ENCODE measurements at places on chromosomes 5 and 9. TPM values are rescaled to one million over a fixed set of nuclear protein-coding genes. Genes with fewer than 3 reads are reported as not detected.

ANKRD34B gene
- total RNA-seq: not detected

CCDC192 gene
- total RNA-seq: not detected

WDR31 gene
- total RNA-seq: 2.3 TPM

SOWAHA gene
- total RNA-seq: 7.3 TPM

PRRX2 gene
- total RNA-seq: 1.0 TPM

TIFAB gene
- not detected for total RNA-seq

LCN1 gene
- not detected for total RNA-seq

GRCh38 chr9:98912450-98912849, 31.3 kb upstream of the COL15A1 start:
- no peak overlapping the region for H3K27ac ChIP-seq
- no peak for DNase-seq
- H3K27me3 ChIP-seq: no peaks in the 10 kb centered on the region
- H3K4me3 ChIP-seq: no peak overlapping the region
- no peaks in the 10 kb centered on the region for H3K36me3 ChIP-seq

- peaks cover 78% of the 10 kb centered on the region for H3K4me1 ChIP-seq
- no peaks in the 10 kb centered on the region for H3K36me3 ChIP-seq
- DNase-seq: peak; percentile 38
Observed at GRCh38 chr9:93465855-93466254, 12.5 kb upstream of the FAM120AOS start.

DNA sequence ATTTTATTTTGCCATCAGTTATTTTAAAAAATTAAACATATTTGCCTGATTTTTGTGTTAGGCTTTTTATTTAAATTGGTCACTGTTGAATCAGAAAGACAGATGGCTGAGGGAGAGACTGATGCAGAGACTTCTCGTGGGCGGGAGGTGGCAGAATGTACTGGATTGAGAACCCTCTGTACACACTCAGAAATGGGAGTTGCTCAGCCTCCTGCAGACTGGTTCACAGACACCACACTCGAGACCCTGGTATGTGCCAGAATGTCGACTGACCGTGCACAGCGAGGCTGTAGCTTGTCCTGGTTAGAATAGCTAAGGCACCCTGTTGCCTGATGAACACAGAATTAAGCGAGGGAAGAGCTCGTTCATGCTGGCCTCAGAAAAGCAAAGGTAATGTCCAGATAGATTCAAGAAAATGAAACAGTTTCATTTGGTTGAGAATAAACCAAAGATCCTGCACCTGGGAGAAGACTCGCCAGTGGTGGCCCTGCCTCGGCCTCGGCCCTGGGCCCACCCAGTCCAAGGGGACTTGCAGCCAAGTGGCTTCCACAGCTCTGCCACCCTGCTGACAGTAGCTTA, 71.3 kb upstream of the OTULINL start:
- no peak overlapping the region for H3K4me3 ChIP-seq
- no peaks in the 10 kb centered on the region for H3K36me3 ChIP-seq
- no peaks in the 10 kb centered on the region for H3K4me1 ChIP-seq

DNA sequence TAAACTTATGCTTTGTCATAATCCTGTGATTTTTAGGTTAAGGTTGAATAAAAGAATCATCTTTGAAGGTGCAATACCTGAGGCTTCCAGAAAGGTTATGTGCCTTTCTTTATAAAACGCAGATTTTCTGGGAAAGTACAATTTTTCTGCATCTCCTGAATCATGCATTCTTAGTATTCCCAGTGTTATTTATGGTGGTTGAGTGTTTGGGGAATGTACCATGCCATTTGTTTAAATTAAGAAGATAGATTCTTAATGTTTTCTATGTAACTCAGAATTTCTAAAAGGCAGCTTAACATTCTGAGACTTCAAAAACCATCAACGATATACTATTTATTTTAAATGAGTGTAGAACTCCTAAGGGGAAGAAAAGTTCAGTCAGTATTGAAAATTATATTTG, 108.1 kb upstream of the FBN2 start:
- no peak for DNase-seq
- no peak overlapping the region for H3K4me3 ChIP-seq
- no peaks in the 10 kb centered on the region for H3K36me3 ChIP-seq

GRCh38 chr9:83699615-83700014, 8.1 kb downstream of the UBQLN1 start:
- no peak overlapping the region for H3K4me3 ChIP-seq
- H3K27ac ChIP-seq: no peak overlapping the region

DNA sequence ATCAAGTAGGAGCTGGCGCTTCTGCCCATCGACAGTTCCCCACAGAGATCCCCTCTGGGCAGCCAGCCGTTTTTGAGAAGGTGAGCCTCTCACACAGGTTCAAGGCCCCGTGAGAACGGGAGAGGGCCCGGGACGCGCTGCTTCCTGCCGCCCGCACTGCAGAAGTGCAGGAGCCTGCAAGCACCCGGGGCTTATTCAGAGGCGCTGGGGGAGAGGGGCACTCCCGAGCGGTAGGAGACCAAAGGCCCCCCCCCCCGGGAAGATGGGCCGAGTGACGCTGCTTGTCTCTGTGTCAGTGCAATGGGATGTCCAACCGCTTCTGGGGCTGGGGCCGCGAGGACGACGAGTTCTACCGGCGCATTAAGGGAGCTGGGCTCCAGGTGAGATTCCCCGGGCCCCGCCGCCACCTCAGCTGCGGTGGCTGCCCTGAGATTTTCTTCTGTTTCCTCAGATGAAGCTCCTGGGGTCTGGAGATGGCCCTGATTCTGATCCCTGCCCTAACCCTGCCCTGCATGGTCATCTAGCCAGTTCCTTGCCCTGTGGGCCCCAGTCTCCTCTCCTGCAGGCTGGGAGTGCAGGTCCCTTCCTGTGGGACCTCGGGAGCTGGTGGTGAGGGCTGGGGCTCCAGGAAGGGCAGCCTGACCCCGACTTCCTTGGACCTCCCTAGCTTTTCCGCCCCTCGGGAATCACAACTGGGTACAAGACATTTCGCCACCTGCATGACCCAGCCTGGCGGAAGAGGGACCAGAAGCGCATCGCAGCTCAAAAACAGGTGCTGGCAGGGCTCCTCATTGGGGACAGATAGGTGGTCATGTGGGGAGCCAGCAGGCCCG, 8.5 kb downstream of the B4GALT7 start:
- DNase-seq: no peak
- no peak overlapping the region for H3K4me3 ChIP-seq
- H3K4me1 ChIP-seq: peaks cover 7% of the 10 kb centered on the region
- H3K27me3 ChIP-seq: no peaks in the 10 kb centered on the region

GRCh38 chr5:57906671-57907070, 424.1 kb upstream of the ACTBL2 start:
- no peak overlapping the region for H3K4me3 ChIP-seq
- no peaks in the 10 kb centered on the region for H3K36me3 ChIP-seq
- no peak overlapping the region for H3K27ac ChIP-seq
- no peak for DNase-seq
- no peaks in the 10 kb centered on the region for H3K27me3 ChIP-seq

DNA sequence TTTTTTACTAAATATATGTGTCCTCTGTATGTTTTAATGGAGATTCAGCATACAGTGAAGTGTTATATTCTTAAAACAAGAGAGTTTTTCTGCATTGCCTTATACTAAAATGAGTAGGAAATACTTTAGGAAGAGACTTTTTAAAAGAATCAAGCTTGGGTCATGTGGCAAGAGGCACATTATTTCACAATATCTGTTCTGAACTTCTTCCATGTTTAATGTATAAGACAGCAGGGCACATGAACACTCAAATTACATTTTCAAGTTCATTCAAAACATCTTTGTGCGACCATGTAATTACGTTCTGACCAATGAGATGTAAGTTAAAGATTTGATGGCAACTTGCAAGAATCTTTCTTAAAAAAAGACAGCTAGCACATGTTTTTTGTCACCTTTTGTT, 1055.9 kb downstream of the NR2F1-AS1 start:
- no peaks in the 10 kb centered on the region for H3K27me3 ChIP-seq
- no peaks in the 10 kb centered on the region for H3K36me3 ChIP-seq
- DNase-seq: no peak
- H3K4me1 ChIP-seq: no peaks in the 10 kb centered on the region

DNA sequence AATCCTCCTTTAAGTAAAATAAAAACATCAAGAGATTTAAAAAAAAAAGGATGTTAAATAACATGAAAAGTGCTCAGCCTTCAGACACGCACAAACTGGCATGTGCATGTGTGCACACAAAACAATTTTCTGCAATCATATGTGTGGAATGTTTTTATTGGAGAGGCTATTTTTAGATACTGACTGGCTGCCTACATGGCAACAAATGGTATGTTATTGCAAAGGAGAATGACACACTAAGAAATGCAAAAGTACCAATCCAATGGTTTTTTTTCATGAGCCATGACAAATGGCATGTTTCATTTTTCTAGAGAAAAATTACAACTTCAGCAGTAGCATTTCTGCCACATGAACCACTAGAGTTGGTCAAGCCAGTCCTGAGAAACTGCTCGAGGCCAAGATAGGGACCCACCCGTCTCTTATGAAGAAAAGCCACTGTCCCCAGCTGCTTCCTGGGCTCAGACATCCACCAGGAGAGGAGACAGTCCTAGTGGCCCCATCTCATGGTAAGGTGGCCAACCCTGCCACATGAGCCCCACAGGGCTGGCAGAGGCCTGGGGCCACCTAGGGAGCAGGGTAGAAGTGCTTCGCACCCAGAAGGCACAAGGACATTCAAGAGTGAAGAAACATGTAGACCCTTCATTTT, 116.4 kb downstream of the MYO10 start:
- no peak for DNase-seq
- H3K4me1 ChIP-seq: peaks cover 41% of the 10 kb centered on the region
- H3K27ac ChIP-seq: peak overlapping the region; percentile 12
- H3K36me3 ChIP-seq: no peaks in the 10 kb centered on the region
- no peaks in the 10 kb centered on the region for H3K27me3 ChIP-seq

- no peak overlapping the region for H3K27ac ChIP-seq
- peak overlapping the region; percentile 1 for H3K4me3 ChIP-seq
- no peaks in the 10 kb centered on the region for H3K4me1 ChIP-seq
- no peaks in the 10 kb centered on the region for H3K36me3 ChIP-seq
- no peaks in the 10 kb centered on the region for H3K27me3 ChIP-seq
- DNase-seq: no peak
Observed at GRCh38 chr5:88502179-88503040, 233.8 kb upstream of the TMEM161B start.

- no peak overlapping the region for H3K27ac ChIP-seq
- no peaks in the 10 kb centered on the region for H3K27me3 ChIP-seq
- H3K4me3 ChIP-seq: no peak overlapping the region
- no peak for DNase-seq
- no peaks in the 10 kb centered on the region for H3K36me3 ChIP-seq
- no peaks in the 10 kb centered on the region for H3K4me1 ChIP-seq
Observed at GRCh38 chr9:18023332-18023731, 444.5 kb downstream of the SH3GL2 start.

DNA sequence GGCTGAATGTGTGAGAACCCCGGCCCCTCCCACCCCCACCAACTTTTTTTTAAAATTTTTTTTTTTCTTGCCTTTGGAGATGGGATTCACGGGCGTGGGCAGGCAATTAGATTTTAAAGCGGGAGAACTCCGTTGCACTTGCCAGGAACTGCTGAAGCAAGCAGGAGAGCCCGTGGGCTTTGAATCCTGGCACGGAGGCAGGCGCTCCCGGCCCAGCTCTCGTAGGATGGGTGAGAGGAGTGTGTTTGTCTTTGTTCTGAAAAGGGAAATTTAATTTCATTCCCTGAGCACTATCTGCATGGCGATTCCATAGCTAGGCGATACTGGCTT, 54.3 kb upstream of the BOD1 start:
- no peak overlapping the region for H3K4me3 ChIP-seq
- H3K36me3 ChIP-seq: no peaks in the 10 kb centered on the region
- peaks cover 15% of the 10 kb centered on the region for H3K4me1 ChIP-seq
- no peak for DNase-seq

- H3K27me3 ChIP-seq: no peaks in the 10 kb centered on the region
- no peak overlapping the region for H3K4me3 ChIP-seq
- no peaks in the 10 kb centered on the region for H3K36me3 ChIP-seq
- no peak for DNase-seq
- H3K4me1 ChIP-seq: no peaks in the 10 kb centered on the region
- no peak overlapping the region for H3K27ac ChIP-seq
Observed at GRCh38 chr9:40913928-40914673, 214.4 kb downstream of the FOXD4L6 start.

DNA sequence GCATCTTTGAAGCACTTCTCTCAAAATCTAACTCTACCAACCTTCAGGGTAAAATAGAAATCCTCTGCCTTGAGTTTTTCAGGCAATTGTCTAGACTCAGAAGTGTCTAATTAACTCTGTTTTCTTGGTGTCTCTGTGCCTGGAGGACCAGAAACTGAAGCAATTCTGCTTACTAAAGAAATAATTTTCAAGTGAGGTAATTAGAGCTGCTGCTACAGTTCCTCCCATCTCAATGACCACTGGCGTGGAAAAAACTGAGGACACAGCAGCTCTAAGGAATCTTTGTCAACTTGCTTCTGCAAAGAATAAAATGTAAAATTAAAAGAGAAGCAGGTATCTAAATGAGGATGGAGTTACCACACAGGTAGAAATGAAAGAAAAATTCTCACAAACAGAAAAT, 785.0 kb downstream of the PRELID2 start:
- no peak overlapping the region for H3K27ac ChIP-seq
- no peak for DNase-seq
- H3K4me1 ChIP-seq: no peaks in the 10 kb centered on the region
- no peak overlapping the region for H3K4me3 ChIP-seq
- H3K27me3 ChIP-seq: no peaks in the 10 kb centered on the region

DNA sequence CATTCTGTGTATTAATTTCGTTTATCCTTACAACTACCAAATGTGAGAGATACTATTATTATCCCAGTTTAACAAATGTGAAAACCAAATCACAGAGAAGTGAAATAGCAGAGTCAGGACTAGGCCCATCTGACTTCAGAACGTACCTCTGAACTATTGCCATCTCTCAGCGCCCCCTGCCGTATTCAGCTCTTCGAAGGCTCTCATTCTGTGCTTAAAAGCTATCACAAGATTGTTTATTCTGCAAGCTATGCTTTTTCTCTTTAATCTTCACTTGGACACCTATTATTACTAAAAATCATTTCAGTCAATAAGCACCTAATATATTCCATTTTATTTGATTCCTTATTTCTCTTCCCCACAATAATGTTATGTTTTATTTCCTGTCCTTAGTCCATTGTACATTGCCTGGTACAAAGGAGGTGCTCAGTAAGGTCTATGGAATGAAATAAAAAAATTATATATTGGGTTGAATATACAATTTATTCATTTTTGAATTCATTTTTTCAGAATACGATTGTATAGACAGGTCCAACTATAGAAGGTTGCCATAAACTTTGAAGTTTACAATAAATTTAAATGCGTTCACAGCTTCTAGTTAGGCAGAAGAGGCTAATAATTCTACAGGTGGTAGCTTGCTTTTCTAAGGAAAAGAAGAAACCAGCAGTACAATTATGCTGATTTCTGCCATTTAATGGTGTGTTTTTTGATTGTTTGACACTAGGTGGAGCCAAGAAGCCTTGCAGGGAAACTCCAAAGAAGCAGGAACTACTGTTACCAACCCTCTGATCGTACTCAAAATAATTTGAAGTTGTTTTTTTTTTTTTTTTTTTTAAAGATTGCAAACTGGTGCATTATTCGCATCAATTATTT, 202.2 kb upstream of the DMRTA1 start:
- no peaks in the 10 kb centered on the region for H3K4me1 ChIP-seq
- H3K4me3 ChIP-seq: no peak overlapping the region
- DNase-seq: peak; percentile 41
- H3K27ac ChIP-seq: no peak overlapping the region

Data from body of pancreas (tissue), 4 donors.